ENCODE measurements at places on chromosomes 16 and 17.

DNA sequence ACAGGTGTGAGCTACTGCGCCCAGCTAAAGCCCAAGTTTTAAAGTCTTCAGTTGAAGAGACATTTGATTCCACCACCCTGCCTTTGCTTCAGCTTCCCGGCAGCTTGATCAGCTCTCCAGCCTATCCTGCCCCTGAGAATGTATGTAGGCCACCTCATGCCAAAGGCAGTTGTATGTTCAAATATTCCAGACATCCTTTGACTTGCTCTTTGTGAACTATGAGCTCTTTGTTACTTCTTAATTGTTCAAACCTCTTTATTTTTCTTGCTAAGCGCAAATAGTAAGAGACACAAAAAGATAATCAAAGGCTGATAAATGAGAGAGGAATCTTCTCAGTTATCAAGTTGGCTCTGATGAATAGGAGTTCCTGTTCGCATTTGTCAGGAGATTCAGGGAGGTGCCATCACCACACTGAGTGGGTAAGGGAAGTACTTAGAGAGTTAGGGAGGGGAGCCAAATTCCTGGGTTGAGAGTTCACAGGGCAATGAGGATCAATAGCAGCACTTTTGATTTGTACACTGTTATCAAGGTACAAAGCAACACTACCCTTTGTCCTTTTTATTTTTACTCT lies 32.0 kb upstream of the SUPT4H1 start:
- DNase-seq = no peak

DNA sequence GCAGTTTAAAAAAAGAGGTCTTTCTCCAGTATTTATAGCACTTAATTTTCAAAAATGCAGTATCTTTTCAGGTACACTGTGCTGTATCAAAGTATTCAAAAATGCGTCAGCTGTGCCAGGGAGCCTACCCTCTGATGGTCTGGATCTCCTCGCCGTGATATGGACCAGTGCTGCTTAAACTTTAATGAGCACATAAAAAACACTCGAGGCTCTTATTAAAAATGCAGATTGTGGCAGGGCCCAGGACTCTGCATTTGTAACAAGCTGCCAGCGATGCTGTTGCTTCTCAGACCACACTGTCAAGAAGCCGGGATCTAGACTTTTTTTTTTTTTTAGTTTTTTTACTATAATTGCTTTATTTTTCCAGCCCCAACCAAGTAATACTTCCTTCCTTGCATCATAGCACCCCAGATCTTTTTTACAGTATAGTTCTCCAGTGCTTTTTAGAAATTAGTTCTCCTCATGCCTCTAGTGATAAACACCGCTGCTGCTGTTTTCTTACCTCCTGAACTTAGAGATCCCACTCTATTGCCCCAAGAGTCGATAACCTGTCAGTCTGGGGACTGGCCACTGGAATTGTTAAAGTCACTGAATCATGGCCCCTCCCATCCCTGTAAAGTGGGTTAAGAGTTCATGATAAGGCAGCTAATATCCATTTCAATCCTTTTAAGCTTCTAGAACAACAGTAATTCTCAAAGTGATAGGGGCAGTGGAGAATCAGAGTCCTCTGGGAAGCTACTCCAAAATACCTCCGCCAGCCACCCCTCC lies 1.6 kb upstream of the SMARCD2 start:
- no peak for DNase-seq

DNA sequence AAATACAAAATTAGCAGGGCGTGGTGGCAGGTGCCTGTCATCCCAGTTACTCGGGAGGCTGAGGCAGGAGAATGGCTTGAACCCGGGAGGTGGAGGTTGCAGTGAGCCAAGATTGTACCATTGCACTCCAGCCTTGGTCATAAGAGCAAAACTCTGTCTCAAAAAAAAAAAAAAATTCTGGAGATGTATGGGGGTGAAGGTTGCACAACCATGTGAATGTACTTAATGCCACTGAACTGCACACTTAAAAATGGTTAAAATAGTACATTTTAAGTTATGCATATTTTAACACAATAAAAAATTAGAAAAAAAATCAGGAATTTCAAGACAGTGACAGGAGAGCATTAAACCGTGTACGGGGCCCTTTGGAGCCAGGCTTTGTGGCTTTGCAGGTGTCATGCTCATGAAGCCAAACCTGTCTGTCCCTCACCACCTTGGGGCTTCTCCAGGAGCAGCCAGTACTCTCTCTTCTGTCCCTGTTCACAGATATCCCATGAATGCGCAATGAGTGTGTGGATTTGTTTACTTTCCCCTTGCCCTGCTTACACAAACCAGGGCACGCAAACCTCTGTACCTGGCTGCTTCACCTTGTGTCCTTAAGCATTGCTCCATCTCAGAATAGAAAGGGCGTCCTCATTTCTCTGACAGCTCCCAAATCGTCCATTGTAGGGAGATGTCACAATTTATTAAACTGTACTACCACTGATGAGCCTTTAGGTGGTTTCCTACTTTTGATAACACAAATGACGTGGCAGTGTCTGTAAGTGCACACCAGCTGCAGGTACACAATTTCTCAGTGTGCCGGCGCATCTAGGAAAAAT lies 58.2 kb upstream of the CBX4 start:
- DNase-seq = no peak

DNA sequence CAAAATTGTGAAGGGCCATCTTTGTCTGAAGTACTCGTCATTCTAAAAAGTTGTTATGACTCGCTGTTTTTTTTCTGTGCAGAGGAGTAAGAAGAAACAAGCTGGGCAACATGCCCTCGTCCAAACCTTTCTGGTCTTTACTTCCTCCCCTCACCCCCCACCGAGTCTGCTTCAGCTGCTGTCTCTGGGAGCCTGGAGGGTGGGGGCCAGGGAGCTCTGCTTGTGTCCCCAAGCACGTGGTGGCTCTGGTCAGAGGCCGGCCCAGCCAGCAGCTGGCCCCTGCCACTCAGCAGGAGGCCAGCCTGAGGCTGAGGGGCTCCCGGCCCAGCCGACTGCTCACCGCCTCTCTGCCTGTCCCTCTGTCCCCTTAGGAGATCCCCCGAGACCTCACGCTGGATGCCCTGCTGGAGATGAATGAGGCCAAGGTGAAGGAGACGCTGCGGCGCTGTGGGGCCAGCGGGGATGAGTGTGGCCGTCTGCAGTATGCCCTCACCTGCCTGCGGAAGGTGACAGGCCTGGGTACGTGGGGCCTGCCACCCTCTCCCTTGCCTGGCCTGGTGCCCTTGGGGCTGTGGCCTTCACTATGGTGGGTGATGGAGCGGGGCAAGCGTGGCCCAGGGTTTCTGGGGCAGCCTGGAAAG lies 53.7 kb upstream of the LGALS9 start:
- DNase-seq = no peak

GRCh38 chr17:77802811-77803220 lies 155.7 kb upstream of the TNRC6C start:
- DNase-seq = peak; percentile 60

DNA sequence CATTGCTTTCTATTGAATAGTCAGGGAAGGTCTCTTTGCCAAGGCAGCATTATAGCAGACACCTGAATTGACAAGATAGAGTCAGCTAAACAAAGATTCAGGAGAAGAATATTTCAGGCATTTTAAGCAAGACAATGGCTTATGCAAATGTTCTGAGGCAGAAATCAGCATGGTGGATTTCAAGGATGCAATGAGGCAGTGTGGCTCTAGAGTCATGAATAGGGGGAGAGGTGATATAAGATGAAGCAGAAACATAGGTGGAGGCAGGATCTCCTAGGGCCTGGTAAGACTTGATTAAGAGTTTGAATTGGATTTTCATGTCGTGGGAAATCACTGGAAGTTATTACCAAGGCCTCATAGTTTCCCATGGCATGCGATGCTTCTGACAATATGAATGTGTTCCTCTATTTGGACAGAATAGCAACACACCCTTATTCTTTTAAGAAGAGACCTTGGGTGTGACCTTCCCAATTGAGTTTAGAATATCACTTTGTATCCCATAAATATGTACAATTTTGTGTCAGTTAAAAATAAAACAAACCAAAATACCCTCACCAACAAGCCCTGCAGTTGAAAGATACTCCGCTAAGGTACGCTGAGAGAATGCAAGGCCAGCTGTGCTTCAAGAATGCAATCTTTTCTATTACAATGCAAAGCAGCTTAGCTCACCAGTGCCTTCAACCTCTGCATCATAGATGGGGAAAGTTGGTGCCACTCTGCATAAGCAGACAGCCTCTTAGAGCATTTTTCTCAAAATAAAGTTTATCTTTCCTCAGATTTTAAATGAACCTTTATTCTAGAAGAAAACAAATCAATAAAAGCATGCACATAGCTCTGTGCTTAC lies 139.6 kb upstream of the SALL1 start:
- DNase-seq = no peak

DNA sequence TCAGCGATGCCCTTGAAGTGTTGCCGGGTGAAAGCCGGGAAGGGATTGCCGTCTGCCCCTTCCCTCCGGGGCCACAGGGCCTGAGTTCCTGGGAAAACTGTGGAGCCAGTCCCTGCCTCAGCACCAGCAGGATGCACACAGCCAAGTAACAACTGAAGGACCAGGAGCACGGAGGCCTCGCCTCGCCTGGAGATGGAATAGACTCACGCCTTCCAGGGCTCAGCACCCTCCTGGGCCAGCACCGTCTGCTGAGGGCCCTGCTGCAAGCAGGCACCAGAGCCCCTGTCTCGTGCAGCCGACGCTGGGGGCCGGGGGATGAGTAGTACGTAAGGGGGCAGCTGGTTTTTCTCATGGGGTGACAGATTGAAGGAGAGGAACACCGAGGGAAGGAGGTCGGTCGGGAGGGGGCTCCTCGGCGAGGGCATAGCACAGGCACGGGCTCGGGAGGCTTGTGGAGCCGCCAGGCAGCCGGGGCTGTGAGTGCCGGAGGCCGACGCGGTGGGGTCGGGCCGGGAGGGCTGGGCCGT lies 6.4 kb downstream of the CBFA2T3 start:
- no peak for DNase-seq

DNA sequence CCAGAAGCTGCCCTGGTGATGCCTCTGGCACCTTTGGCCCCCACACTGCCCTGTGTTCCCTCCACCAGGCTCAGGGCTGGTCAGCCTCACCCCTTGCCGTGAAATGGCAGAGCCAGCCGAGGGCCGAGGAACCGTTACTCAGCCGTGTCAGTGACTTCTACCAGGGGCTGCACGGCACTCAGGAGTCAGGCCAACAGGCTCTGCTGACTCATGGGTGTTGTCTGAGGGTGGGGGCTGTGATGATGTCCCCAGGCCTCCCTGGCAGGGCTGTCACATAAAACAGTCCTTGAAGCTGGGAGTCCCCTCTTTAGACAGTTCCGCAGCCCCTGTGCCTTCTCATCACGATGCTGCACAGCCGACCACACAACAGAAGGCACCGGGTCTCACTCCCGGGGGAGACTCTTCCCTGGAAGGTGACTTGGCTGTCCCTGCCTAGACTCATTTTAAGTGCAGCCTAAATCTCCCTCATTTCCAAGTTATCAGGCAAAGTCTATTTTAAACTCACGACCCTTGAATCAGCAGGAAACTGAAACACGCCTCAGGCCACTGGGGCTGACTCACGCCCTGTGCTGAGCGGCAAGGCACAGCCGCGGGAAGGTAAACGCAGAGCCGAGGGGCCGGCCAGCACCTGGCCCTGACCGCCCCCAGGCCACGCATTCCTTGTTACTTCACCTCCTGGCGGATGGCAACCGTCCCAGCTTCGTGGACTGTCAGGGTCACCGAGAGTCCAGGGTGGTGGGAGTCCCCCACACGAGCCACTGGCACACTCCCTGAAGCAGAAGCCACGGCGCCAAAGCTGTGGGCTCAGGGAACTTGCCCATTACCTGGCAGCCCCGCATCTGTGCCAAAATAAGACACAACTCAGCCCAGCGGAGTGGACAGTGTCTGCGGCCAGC lies 102.6 kb downstream of the ZNF778 start:
- peak; percentile 46 for DNase-seq

- DNase-seq = no peak
Measured at GRCh38 chr17:83085526-83086198, 6.3 kb downstream of the METRNL start.

DNA sequence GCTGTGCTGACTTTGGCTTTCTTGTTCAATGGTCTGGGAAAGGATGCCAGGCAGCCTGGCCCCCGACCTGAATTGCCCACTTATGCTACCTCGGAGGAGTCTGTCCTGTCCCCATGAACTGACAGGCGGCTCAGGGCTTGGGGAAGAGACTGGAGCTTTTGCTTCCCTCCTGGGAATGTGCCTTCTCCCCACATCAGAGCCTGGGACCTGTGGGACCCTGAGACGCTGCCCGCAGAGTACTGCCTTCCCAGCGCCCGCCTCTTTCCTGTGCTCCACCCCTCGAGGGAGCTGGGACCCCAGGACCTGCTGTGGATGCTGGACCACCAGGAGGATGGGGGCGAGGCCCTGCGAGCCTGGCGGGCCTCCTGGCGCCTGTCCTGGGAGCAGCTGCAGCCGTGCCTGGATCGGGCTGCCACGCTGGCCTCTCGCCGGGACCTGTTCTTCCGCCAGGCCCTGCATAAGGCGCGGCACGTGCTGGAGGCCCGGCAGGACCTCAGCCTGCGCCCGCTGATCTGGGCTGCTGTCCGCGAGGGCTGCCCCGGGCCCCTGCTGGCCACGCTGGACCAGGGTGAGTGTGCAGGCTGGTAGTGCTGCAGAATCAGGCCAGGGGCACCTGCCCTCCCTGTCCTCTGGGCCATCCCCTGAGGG lies 18.5 kb downstream of the FCSK start:
- no peak for DNase-seq

- DNase-seq = no peak
Measured at GRCh38 chr17:63039899-63040602, 74.0 kb downstream of the TANC2 start.

GRCh38 chr17:49779739-49780231 lies 8.7 kb upstream of the KAT7 start:
- peak; percentile 37 for DNase-seq

DNA sequence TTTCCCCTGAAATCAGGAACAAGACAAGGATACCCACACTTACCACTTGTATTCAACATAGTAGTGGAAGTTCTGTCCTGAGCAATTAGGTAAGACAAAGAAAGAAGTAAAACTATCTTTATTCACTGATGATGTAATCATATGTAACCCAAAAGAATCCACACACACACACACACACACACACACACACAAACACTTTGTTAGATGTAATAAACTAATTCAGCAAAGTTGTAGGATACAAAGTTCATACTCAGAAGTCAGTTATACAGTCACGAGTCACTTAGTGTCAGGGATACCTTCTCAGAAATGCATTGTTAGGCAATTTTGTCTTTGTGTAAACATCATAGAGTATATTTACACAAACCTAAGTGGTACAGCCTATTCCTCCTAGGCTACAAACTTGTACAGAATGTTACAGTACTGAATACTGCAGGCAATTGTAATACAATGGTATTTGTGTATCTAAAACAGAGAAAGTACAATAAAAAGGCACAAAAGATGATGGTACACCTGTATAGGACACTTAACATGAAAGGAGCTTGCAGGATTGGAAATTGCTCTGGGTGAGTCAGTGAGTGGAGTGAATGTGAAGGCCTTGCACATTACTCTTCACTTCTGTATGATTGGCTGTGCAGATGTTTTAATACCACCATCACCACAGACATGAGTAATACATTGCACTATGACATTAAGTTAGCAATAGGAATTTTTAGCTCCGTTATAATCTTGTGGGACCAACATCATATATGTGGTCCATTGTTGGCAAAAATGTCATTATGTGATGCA lies 370.1 kb downstream of the ZFHX3 start:
- no peak for DNase-seq
